A549 treated with dexamethasone at 1 μM for 4 hours (cell line): ENCODE measurements at places on chromosomes 13 and 19. TPM values are rescaled to one million over a fixed set of nuclear protein-coding genes. Genes with fewer than 3 reads are reported as not detected.

STAP2 gene
- total RNA-seq: not detected in 5 replicates

LILRA1 gene
- total RNA-seq: not detected in 5 replicates

TMEM145 gene
- total RNA-seq: 2.2 to 4.2 TPM (median 3.6 TPM) in 5 replicates

CARM1 gene
- total RNA-seq: 36.7 to 54.6 TPM (median 52.1 TPM) in 5 replicates

TEX29 gene
- total RNA-seq: 0.13 to 0.38 TPM in 2 of 5 replicates, not detected in the others

PABPC3 gene
- 0.14 to 0.22 TPM (median 0.21 TPM) in 5 replicates for total RNA-seq

WDR88 gene
- total RNA-seq: 0.07 to 0.19 TPM (median 0.15 TPM) in 4 of 5 replicates, not detected in the other

GIPR gene
- total RNA-seq: 1.4 to 4.1 TPM (median 2.4 TPM) in 5 replicates

ZNF780A gene
- 24.8 to 30.2 TPM (median 27.9 TPM) in 5 replicates for total RNA-seq

TMEM272 gene
- not detected in 5 replicates for total RNA-seq

ADM5 gene
- 3.0 to 5.7 TPM (median 5.0 TPM) in 5 replicates for total RNA-seq

CGB5 gene
- total RNA-seq: 0.20 to 0.72 TPM (median 0.42 TPM) in 4 of 5 replicates, not detected in the other

REEP6 gene
- total RNA-seq: 4.1 to 6.0 TPM (median 5.6 TPM) in 5 replicates

NLRP4 gene
- not detected in 5 replicates for total RNA-seq

APOC4 gene
- not detected in 5 replicates for total RNA-seq

ELAVL3 gene
- 0.02 to 0.26 TPM (median 0.15 TPM) in 5 replicates for total RNA-seq

CHST8 gene
- 0.18 to 0.22 TPM (median 0.20 TPM) in 5 replicates for total RNA-seq

EDDM13 gene
- total RNA-seq: not detected in 5 replicates

CDC42EP5 gene
- 0.09 TPM in 1 of 5 replicates, not detected in the others for total RNA-seq

MBD3L5 gene
- not detected in 5 replicates for total RNA-seq

LGALS7B gene
- 0.27 to 0.62 TPM in 2 of 5 replicates, not detected in the others for total RNA-seq

MRPS31 gene
- 13.3 to 15.1 TPM (median 13.8 TPM) in 5 replicates for total RNA-seq

SELENOV gene
- 0.05 TPM in 1 of 5 replicates, not detected in the others for total RNA-seq

LRG1 gene
- 0.06 to 0.17 TPM (median 0.10 TPM) in 5 replicates for total RNA-seq

DPF1 gene
- 3.7 to 5.1 TPM (median 4.8 TPM) in 5 replicates for total RNA-seq

SIAH3 gene
- total RNA-seq: not detected in 5 replicates

GGACT gene
- total RNA-seq: 3.2 to 5.8 TPM (median 4.5 TPM) in 5 replicates

GPALPP1 gene
- total RNA-seq: 8.9 to 14.5 TPM (median 11.6 TPM) in 5 replicates

SPRED3 gene
- total RNA-seq: 1.4 to 3.2 TPM (median 2.0 TPM) in 5 replicates

NKPD1 gene
- 0.56 to 1.1 TPM (median 0.95 TPM) in 5 replicates for total RNA-seq

C1QTNF9B gene
- total RNA-seq: not detected in 5 replicates

OVOL3 gene
- 0.15 to 0.26 TPM (median 0.25 TPM) in 3 of 5 replicates, not detected in the others for total RNA-seq

ZNF550 gene
- 2.6 to 4.2 TPM (median 3.9 TPM) in 5 replicates for total RNA-seq

RXFP2 gene
- total RNA-seq: not detected in 5 replicates

CYP2A6 gene
- total RNA-seq: 0.07 TPM in 1 of 5 replicates, not detected in the others

ADGRE2 gene
- 0.43 to 0.93 TPM (median 0.80 TPM) in 5 replicates for total RNA-seq

CLEC4G gene
- total RNA-seq: not detected in 5 replicates
